ENCODE measurements at places on chromosomes 5 and 9. TPM values are rescaled to one million over a fixed set of nuclear protein-coding genes. Genes with fewer than 3 reads are reported as not detected.

DNA sequence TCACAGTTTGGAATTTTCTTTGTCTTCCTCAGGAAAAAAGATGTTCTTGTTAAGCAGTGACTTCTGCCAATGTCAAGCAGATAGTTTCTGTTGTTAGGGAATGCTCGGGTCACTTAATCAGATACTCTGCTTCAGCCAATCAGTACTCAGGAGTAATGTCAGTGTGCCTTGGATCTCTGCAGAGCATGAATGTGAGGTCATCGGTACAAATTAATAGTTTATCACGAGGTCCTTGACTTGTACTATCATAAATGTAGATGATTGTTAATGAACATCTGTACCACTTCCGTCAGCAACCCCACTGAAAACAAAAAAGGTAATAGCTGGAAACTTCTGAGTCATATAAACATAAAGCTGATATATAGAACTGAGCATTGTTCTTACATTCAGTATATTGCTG lies 73.6 kb downstream of the FBXL7 start:
- no peak for DNase-seq

- no peak for DNase-seq
Measured at GRCh38 chr9:132218208-132218607, 56.4 kb downstream of the NTNG2 start.

DNA sequence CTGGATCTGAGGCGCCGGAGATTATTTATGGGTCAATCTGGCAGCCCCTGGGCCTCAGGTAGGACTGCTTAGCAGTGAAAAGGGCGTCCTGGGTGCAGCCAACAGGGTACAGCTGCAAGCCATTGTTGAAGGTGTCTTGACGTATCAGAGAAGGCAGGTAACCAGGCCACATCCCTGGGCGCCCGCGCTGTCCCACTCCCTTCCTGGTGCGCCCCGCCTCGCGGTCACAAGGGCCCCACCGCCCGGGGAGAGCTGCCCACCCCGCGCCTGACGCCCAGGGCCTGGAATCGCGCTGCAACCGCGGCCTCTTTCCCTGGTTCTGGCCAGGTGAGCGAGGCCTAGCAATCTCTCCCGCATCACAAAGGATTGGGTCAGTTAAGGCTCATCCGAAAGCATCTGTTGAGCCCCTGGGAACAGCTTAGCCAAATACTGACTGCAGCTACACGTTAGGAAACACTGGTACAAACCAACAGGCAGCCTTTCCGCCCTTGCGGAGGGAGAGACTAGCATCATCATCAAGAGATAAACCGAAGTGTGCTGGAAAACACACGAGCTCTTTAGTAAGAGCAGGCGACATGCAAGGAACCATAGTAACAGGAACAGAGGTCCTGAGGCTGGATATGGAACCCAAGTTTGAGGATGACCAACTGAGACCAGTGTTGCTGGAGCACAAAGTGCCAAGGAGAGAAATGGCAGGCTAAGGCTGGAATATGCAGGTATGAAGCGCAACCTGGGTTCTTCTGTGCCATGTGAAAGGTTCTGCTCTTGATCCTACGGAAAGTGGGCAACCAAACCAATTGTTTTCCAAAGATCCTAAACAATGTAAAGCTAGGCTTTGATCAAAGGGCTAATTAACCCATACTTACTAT lies 3.6 kb downstream of the RPS23 start:
- DNase-seq: peak; percentile 44

The HAPLN1 gene
- total RNA-seq: not detected

The KCNIP1 gene
- not detected for total RNA-seq
